ENCODE measurements at places on chromosomes 3 and 15.

DNA sequence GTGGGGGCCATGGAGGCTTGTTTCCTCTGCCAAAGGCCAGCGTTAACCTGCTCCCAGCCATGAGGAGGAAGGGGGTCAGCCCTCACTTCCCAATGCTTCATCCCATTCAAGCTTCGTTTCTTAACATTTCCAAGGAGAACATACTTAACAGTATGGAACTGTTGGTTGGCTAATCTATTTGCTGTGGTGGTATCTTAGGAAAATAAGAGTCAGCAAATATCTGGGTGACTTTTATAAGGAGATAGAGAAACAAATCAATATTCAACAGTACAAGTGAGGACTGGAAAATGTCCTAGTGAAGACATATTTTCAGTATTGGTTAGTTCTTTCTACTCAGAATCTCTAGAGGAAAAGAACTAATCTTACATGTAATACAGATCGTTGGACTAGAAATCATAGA lies 223.8 kb upstream of the ARRDC4 start:
- DNase-seq, result no peak

DNA sequence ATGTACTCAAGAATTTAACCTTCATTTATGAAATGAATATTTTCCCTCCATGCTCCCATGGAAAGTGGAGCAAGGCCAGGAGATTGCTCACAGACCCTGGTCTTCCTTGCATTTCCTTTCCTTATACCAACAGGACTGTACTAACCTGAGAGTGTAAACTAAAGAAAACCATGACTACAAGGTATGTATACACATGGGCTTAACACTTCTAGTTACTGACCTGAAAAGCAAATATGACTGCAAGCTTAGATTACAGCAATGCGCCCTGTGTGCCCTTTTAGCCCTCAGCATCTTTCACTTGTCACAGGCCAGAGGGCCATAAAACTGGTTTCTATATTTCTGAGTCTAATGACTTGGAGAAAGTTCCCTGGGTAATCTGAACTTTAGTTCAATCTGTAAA lies 52.1 kb downstream of the NEK10 start:
- DNase-seq, result no peak

DNA sequence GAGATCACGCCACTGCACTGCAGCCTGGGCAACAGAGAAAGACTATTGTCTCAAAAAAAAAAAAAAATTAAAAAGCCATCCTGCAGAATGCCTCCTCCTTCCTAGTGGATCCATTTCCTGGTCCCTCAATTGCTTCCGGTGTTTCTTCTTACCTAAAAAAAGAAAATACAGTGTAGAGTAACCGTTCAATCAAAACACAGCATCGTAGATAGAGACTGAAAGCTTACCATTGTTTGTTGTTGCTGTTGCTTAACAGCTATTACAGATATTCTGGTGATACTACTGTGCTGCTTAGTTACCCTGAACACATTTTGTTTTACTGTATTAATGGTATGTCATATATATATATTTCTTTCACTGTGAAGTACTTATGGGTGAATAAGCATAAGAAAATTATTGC lies 105.5 kb upstream of the LRRFIP2 start:
- DNase-seq, result no peak

DNA sequence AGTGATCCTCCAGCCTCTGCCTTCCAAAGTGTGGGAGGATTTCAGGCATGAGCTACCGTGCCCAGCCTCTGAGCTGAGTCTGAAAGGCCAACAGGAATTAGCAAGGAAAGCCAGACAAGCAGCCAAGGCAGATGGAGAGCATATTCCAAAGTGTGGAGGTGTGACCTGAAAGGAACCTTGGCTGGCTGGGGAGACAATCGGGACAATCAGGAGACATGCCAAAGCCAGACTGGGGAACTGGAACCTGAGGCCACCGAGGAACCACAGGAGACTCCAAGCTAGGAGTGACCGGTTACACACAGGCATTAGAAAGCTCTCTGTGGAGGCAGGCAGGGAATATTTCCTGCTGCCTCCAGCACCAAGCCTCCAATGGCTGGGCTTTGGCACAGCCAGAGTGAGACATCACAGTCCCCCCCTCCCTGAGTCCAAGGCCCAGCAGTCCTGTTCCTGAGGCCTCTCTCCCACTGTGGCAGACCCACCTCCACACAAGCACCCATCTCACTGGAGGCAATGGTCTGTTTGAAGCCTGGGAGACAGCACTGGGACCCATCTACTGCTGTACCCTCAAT lies 4.5 kb upstream of the C15orf39 start:
- DNase-seq, result no peak
